Esophagus squamous epithelium (tissue), 5 donors: ENCODE measurements at places on chromosomes 11 and 22.

GRCh38 chr22:17891481-17892167, 117.4 kb upstream of the BID start:
- DNase-seq: no peak

DNA sequence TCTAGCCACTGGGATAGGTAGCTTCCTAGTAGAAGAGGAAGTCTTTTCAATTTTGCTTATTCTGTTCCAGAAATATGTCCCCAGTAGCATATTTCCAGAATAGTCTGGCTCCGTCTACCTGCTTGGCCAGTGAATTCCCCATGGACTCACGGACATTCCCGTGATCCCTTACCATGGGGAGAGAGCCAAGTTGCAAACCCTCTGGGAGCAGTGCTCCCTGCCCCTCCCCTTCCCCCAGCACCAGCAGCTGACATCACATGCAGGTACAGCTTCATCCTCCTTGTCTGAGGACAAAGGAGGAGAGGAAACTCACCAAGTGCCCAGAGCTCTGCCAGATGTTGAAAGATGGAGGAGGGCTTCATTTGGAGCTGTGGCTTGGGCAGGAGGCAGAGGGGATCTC, 61.2 kb downstream of the GRAMD1B start:
- DNase-seq: no peak

DNA sequence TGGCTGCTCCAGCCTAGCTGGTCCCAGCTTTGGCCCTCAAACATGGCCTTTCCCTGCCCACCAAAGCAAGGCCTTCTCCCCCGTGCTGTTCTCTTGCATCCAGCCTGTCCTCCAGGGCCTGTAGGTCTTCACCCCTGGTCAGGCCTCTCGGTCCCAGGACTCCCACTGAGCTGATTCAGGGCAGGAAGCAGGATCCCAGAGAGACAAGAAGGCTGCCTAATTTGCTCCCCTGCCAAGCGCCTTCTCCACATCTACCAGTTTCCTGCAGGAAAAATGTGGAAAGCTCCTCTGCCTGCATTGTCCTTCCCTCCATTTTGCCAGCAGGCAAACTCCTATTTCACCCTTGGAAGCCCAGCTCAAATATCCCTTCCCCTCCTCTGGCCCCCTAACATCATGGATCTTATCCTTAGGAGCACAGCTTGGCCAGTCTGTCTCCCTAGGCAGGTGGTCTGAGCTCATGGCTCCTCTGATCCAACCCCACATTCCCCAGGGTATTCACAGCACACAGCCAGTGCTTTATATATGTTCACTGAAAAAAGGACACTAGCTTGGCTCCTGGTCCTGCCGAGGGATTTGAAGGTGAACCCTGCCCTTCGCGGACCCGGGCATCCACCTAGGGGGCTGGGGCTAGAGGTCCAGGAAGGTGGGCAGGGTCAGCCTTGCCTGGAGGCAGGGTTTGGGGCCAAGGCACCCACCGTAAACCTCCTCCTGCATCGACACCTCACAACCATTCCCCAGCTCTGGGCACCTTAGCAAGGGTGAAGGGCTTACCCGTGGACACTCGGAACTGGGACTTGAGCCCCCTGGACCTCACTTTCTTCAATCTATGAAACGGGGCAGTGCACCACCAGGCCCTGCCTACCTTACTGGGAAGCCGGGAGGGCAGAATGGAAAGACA, 968 bp downstream of the RHBDD3 start:
- no peak for DNase-seq

- no peak for DNase-seq
Observed at GRCh38 chr11:86800076-86800959, at the start of gene PRSS23. TSS of gene PRSS23 (plus strand) at chr11:86800542. CDS start at chr11:86807644, 7,102 bp downstream.

DNA sequence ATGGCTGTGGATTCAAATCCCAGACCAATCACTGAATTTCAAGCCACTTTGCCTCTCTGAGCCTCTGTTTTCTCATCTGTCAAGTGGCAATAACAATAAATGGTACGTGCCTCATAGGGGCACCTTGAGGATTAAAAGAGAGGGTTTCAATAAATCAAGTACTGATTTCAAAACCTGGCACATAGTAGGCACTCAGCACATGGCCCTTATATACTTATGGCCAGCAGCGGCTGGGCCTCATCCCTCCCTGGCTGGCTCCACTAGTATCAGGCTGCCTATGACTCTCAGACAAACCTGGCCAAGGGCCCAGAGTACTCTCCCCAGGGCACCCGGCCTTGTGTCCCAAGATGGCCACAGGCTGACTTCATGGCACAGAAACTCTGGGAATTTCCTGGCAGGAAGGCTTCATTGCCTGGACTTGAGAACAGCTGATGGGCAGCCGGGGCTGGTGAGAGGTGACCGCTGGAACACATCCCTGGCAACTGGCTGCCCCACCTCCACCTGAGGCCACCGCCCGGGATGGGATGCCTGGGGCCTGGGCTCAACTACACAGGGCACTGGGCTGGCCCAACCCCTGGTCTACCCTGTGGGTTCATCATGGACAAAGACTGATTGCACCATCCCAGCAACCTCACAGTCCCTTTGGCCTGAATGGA, 3.4 kb downstream of the FADS3 start:
- DNase-seq: no peak

GRCh38 chr11:93942176-93942575, 79.0 kb upstream of the HEPHL1 start:
- no peak for DNase-seq

GRCh38 chr22:29004647-29005371, 56.8 kb downstream of the C22orf31 start:
- DNase-seq: no peak

GRCh38 chr22:35274154-35274871, 17.0 kb downstream of the HMGXB4 start:
- no peak for DNase-seq

DNA sequence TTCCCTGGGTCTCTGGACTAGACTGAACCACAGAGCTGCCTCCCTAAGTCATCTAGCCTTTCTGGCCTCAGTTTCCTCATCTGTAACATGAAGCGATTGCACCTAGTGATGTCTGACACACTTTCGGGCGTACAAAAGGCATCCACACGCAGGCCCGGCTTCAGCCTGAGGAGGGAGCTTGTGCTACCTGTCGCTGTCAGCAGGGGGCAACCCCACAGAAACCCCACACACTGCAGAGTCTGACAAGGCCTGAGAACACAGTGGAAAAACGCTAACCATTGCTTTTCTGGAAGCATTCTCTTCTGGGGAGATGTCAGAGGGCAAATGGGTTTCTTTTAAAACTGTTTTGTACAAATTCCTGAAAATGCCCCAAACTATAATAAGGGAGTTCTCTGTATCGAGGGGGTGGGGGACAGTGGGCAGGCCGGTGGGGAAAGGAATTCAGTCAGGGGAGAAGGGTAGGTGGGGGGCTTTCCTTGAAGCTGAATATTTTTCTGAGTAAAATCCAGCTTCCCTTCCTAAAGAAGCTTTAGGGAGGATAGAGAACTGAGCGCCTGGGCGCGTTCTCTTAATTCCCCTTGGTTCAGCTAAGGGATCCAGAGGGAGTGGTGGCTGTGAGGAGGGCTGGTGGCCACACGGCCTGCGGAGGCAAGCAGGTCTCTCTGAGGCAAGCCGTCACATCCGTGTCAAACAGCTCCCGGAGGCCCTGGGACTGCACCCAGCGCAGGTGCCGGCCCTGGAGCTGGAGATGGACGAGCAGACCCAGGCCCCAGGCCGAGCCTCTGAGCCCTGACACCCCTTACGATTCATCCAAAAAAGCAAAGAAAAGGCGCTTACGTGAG, 533 bp downstream of the ELF5 start:
- DNase-seq: no peak

- DNase-seq: no peak
Observed at GRCh38 chr22:37476389-37477329, 9.5 kb downstream of the MFNG start.

GRCh38 chr22:33793475-33793874, 126.8 kb downstream of the LARGE1 start:
- no peak for DNase-seq

DNA sequence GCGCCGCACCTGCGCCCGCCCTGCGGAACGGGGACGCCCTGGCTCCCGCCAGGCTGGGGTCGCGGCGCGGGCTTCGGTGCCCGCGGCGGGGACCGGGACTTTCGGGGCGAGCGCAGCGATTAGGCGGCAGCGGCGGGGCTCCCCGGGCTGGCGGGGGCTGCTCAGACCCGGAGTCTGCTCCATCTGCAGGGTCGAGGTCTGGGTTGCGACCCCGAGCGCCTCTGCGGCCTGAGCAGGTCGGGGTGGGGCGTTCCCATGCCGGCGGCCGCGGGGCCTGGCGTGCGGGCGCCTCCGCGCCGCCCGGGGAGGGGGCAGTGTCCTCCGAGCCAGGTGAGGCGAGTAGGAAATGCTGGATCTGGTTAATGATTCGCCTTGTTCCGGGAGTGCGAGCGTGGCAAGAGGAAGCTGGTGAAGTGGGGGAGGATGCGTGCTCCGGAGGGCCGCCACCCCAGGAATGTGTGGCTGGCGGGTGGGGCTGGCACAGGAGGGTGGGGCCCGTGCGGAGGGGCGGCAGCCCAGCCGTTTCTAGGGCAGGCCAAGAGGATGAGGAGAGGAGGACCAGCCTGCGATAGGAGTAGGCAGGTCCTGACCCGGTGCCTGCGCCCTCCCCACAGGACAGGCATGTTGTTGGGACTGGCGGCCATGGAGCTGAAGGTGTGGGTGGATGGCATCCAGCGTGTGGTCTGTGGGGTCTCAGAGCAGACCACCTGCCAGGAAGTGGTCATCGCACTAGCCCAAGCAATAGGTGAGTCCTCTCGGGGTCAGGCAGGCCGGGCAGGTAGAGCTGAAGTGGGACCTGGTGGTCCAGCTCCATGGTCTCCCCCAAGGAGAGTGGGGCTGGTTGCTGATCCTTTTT, 606 bp downstream of the RASSF7 start:
- no peak for DNase-seq

GRCh38 chr11:57116654-57117053, 65.1 kb upstream of the LRRC55 start:
- DNase-seq: no peak

- DNase-seq: no peak
Observed at GRCh38 chr11:370070-370941, 1.0 kb downstream of the B4GALNT4 start.

DNA sequence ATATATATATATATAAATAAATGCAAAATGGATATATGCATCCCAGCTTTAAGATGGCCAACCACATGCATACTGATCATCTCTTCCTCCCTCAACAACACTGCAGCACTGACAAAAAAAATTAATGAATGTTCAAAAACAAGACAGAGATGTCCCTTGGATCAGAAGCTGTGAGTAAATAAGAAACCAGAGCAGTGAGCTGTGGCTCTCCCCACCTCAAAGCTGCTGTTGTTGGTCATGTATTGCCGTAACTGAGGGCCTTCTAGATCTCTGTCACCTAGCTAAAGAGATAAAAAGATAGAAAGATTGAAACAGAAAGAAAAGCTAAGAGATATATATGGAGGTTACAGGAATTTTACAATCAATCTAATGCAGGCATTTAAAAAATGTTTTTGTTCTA, 15.5 kb upstream of the TMEM135 start:
- no peak for DNase-seq

GRCh38 chr11:115918576-115918975, 414.4 kb upstream of the CADM1 start:
- no peak for DNase-seq

DNA sequence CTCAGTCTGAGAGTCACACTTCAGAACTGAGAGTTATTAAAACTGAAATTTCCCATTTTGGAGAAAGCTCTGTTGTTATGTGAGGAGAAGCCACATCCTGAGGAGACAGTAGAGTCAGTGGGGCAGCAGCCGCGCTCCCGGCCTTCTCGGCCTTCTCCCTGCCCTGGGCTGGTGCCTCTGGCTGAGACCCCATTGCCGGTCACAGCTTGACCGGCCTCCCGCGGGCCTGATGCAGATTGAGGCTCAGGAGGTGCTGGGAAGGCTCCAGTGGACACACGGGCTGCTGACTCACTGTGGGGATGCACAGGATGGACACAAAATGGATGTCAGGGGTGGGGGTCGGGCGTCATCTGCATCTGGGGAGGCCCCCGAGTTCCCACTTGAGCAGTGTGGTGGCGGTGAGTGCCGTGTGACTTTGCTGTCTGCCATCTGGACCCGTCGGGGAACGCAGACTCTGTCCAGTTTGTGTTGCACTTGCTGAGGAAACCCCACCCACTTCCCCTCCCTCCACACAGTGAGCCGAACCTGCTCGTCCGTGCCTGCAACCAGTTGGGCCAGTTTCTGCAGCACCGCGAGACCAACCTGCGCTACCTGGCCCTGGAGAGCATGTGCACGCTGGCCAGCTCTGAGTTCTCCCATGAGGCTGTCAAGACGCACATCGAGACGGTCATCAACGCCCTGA, 50.1 kb downstream of the MUC6 start:
- DNase-seq: no peak

GRCh38 chr22:49233507-49234100, 594.1 kb downstream of the BRD1 start:
- DNase-seq: no peak

DNA sequence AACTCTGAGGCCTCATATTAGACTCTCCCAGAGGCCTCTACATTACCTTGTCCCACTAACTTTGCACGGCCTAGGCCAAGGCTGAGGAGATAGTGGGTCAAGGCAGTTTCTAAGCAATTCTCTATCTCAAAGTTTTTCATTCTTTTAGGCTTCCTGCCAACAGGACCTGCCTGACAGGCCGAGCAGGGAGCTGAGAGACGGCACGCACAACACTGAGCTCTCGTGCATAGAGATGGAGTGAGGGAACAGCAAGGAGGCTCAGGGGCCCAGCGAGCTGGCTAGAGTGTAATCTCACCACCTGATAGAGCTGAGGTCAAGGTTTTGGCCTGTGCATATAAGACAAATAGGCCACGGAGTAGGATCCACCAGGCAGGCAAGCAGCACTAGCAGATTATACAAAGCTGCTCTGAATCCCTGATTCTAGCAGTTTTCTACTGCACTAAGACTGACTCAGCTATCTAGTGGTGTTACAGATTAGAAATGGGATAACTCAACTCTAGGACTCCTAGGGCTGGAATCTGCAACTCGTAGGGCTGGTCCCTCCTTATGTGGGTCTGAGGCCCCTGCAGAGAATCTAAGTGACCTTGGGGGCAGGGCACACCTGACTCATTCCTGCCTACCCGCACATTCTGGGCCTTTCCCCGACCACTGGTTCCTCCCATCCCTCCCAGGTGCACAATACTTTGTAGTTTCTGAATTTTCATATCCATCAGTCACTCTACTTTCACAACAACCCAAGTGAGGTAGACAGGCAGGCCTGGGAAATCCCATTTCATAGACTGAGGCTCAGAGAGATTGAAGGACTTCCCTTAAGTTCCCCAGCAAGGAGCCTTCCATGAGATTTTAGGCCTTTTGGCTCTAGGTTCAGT, 1.7 kb downstream of the CYB5R2 start:
- no peak for DNase-seq

DNA sequence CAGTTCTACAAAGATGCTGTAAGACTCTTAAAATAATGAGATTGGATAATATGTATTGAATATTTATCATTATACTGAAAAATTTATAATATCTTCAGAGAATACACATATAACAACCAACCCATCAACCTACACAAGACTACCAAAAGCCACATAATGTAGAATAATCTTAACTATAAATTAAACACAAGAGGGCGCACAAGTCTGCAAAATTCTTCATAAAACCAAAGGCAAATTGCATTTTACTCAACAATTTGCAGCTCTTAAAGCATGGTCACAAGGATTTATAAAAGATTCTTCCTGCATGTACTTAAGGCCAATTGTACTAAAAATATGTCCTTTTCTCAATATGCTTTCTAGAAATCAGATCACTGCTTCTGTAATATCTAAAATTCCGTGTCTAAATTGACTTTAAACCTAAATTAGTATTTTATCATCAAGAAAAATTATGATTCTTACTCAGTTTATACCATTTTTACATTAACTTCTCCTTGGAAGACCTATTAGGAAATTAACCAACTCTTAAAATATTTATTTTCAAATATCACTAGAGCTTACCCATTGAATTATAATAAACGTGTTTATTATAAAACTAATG, 79.0 kb downstream of the TTC28 start:
- DNase-seq: no peak

- DNase-seq: no peak
Observed at GRCh38 chr11:117855186-117855845, 21.1 kb downstream of the FXYD6 start.
